ENCODE measurements at places on chromosomes 2 and 18. TPM values are rescaled to one million over a fixed set of nuclear protein-coding genes. Genes with fewer than 3 reads are reported as not detected.

The REG3A gene
- total RNA-seq, result not detected

- H3K4me3 ChIP-seq, result no peak overlapping the region
- H3K27ac ChIP-seq, result no peak overlapping the region
- no peaks in the 10 kb centered on the region for H3K36me3 ChIP-seq
- peaks cover 4% of the 10 kb centered on the region for H3K27me3 ChIP-seq
Measured at GRCh38 chr2:24380820-24381219, 20.5 kb upstream of the ITSN2 start.

- peaks cover 39% of the 10 kb centered on the region for H3K27me3 ChIP-seq
- H3K4me1 ChIP-seq, result no peaks in the 10 kb centered on the region
- no peak for DNase-seq
Measured at GRCh38 chr18:49618742-49619681, 57.2 kb downstream of the LIPG start.

The FASTKD1 gene
- total RNA-seq, result 25.3 TPM

The CREG2 gene
- not detected for total RNA-seq

The HAAO gene
- 0.80 TPM for total RNA-seq

GRCh38 chr2:237315170-237315828 lies 98.7 kb downstream of the COL6A3 start:
- no peaks in the 10 kb centered on the region for H3K36me3 ChIP-seq
- H3K27ac ChIP-seq, result no peak overlapping the region
- H3K4me3 ChIP-seq, result no peak overlapping the region
- DNase-seq, result no peak
- H3K27me3 ChIP-seq, result peaks cover 16% of the 10 kb centered on the region

GRCh38 chr2:39665811-39666490 lies at the start of gene TMEM178A:
TSS of gene TMEM178A (plus strand) at chr2:39665917. CDS start at chr2:39665975, 58 bp downstream.
- DNase-seq, result no peak
- H3K27me3 ChIP-seq, result peaks cover 27% of the 10 kb centered on the region
- H3K4me1 ChIP-seq, result peaks cover 18% of the 10 kb centered on the region
- H3K27ac ChIP-seq, result no peak within 1 kb of the TSS

Measured in naive thymus-derived CD8-positive, alpha-beta T cell (primary cell).